ENCODE measurements at places on chromosomes 6 and 20. TPM values are rescaled to one million over a fixed set of nuclear protein-coding genes. Genes with fewer than 3 reads are reported as not detected.

DNA sequence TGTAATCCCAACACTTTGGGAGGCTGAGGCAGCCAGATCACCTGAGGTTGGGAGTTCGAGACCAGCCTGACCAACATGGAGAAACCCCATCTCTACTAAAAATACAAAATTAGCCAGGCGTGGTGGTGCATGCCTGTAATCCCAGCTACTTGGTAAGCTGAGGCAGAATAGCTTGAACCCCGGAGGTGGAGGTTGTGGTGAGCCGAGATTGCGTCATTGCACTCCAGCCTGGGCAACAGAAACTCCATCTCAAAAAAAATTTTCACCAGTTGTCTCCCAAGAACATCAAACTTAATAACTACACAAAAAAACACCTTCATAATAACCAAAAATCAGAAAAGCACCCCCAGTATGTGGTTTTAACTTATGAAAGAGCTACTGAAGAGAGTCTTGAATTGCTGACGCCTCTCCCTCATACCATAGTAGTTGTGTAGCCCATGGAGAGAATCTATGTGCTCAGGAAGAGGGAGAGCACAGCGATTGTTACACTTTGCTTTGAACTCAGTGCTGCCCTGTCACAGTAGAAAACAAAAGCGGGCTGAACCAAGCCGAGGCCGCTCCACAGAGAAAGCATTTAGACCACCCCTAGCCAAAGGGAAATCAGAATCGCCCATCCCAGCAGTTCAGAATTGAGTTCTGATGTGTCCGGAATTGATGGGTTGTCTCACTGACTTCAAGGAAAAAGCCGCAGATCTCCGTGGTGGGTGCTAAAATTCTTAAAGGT, 42.0 kb upstream of the GMPR start:
- H3K4me3 ChIP-seq: no peak overlapping the region
- no peak overlapping the region for H3K27ac ChIP-seq
- H3K4me1 ChIP-seq: no peaks in the 10 kb centered on the region
- DNase-seq: no peak

GRCh38 chr20:46293084-46293483, 15.2 kb downstream of the CDH22 start:
- H3K27me3 ChIP-seq: no peaks in the 10 kb centered on the region
- no peaks in the 10 kb centered on the region for H3K4me1 ChIP-seq
- no peak for DNase-seq

DNA sequence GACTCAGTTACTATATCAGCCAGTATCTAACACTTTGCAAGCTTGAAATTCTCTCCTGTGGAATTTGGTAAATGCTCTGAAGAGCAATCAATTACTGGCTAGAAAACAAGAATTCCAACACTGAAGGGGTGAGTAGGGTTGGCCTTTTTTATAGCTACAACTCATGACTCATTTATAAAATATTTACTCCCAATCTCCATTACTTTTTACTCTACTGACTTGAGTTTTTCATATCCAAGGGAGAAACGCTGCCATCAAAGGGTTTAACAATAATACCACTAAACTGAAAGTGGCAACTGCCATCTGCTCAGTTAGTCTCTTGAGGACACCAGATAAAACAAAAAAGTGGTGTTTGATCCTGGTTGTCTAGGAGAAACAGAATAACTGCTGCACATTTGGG, 203.1 kb downstream of the UBE3D start:
- no peak overlapping the region for H3K27ac ChIP-seq
- H3K4me1 ChIP-seq: no peaks in the 10 kb centered on the region
- no peak for DNase-seq
- H3K27me3 ChIP-seq: no peaks in the 10 kb centered on the region
- H3K4me3 ChIP-seq: no peak overlapping the region
- no peaks in the 10 kb centered on the region for H3K36me3 ChIP-seq

GRCh38 chr6:139230391-139230840, 61.4 kb downstream of the TXLNB start:
- H3K4me3 ChIP-seq: no peak overlapping the region
- no peaks in the 10 kb centered on the region for H3K27me3 ChIP-seq
- H3K36me3 ChIP-seq: no peaks in the 10 kb centered on the region
- no peaks in the 10 kb centered on the region for H3K4me1 ChIP-seq

GRCh38 chr6:11363881-11364576, 131.6 kb upstream of the NEDD9 start:
- H3K27ac ChIP-seq: no peak overlapping the region
- H3K27me3 ChIP-seq: no peaks in the 10 kb centered on the region
- H3K36me3 ChIP-seq: no peaks in the 10 kb centered on the region
- DNase-seq: no peak

DNA sequence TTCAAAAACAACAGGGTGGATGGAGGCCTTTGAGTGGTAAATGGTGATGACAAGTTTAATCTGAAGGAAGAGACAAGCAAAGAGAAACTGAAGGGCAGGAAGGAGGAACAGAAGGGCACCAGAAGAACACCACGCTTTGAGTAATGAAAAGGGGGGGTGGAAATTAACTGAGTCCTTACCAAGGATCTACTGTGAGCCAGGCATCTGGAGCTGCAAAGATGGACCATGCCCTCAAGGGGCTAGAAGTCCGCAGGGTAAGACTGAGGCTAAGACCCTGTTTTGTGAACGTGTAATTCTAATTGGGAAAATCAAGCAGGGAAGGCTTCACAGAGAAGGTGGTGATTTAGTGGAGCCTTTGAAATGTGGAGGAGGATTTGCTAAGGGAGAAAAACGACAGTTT, 1.6 kb downstream of the NDRG3 start:
- H3K27ac ChIP-seq: no peak overlapping the region
- no peak overlapping the region for H3K4me3 ChIP-seq
- DNase-seq: no peak
- no peaks in the 10 kb centered on the region for H3K36me3 ChIP-seq
- no peaks in the 10 kb centered on the region for H3K27me3 ChIP-seq

GRCh38 chr6:147001621-147002020, 202.6 kb upstream of the STXBP5 start:
- no peak overlapping the region for H3K4me3 ChIP-seq
- no peaks in the 10 kb centered on the region for H3K36me3 ChIP-seq
- DNase-seq: no peak

- H3K27ac ChIP-seq: no peak overlapping the region
- H3K4me3 ChIP-seq: no peak overlapping the region
- H3K27me3 ChIP-seq: no peaks in the 10 kb centered on the region
- no peak for DNase-seq
Observed at GRCh38 chr20:40582531-40582930, 106.5 kb downstream of the MAFB start.

Gene OPN5
- total RNA-seq: not detected

Gene FUT9
- not detected for total RNA-seq

Gene SLC22A2
- total RNA-seq: not detected

Gene NR2E1
- total RNA-seq: not detected

Gene DEFB115
- not detected for total RNA-seq

Gene FOXF2
- total RNA-seq: not detected

Gene VSTM2L
- total RNA-seq: not detected

Gene GATA5
- not detected for total RNA-seq

Data from CD8-positive, alpha-beta memory T cell (primary cell).